ENCODE measurements at places on chromosomes 13 and 19.

- no peak for DNase-seq
Observed at GRCh38 chr19:2500841-2501261, 24.9 kb downstream of the GADD45B start.

DNA sequence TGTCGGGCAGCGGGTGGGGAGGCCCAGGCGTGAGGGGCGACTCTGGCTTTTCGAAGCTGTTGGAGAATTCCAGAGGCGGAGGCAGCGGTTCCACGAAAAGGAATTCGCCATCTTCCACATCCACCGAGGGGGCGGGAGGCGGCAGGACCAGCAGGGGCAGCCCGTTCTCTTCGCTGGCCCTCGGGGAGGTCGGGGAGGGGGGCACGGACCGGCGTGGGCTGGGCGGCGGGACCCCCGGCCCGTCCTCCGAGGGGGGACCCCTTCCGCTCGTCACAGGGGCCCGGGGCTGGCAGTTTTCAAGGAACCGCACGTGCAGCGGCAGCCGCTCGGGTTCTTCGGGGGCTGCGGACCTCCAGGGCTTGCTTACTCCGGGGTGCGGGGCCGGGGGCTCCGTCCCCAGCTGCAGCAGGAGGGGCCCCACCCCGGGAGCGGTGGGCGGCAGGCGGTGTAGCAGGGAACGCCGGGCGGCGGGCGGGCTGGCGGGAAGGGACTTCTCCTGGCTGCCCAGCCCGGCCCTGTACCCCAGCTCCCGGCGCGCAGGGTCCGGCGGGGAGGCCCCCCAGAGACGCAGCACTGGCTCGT lies 18.0 kb downstream of the C19orf81 start:
- DNase-seq = no peak

- no peak for DNase-seq
Observed at GRCh38 chr19:39196860-39197562, at the start of gene NCCRP1. NCCRP1 (plus strand) TSS chr19:39196964; CDS start chr19:39196983, 19 bp downstream.

GRCh38 chr13:94703271-94703670 lies 9.1 kb downstream of the SOX21 start:
- no peak for DNase-seq

GRCh38 chr19:11125994-11126685 lies 29.4 kb downstream of the SPC24 start:
- DNase-seq = peak; percentile 72

DNA sequence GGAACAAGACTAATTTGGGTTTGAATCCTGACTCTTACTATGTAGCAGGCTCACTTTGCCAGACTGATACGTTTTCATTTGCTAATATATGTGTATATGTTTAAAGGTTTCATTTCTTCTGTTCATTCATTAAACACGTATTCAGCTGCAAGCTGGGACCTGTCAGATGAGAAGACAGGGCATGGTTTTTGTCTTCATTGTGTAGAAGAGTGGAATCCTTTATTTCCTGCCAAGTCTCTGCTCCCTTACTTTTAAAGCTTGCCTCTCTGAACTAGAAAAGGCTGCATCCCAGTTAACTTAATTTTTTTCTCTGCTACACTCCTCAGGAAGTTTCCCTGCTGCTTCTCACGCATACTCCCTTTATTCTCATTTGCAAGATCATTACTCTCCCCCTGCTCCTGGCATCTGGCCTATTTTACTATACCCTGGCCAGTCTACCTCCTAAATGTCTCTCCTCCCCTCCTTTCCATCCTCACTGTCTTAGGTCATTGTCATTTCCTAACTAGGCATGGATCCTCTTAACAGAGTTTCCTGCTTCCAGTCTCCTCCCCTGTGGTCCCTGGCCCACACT lies 141.0 kb upstream of the TMTC4 start:
- no peak for DNase-seq

DNA sequence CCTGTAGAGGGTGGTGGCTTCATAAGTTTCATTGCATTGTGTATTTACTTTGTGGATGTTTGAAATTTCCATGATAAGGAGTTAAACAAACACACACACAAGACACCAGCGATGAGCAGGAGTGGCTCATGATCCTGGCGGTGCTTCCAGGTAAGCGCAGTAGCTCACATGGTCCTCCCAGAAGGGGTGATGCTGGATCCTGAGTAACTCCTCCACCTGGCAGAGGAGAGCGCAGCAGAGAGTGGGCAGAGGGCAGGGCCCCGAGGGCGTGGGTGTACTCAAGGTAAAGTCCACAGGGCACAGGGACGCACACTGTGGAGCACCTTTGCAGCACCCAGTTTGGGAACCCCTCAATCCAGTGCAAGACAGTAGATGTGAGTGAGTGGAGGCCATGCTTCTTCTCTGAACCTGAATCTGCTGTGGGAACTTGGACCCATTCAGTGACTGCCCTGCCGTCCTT lies 54.0 kb downstream of the RFX2 start:
- DNase-seq = no peak

GRCh38 chr13:109963960-109964563 lies 177.7 kb upstream of the IRS2 start:
- DNase-seq = no peak

GRCh38 chr13:59250336-59251189 lies 913.2 kb downstream of the DIAPH3 start:
- no peak for DNase-seq

GRCh38 chr19:45001087-45001739 lies at the start of gene RELB:
RELB (plus strand) TSS chr19:45001464; CDS start chr19:45001580, 116 bp downstream.
- DNase-seq = peak; percentile 95

DNA sequence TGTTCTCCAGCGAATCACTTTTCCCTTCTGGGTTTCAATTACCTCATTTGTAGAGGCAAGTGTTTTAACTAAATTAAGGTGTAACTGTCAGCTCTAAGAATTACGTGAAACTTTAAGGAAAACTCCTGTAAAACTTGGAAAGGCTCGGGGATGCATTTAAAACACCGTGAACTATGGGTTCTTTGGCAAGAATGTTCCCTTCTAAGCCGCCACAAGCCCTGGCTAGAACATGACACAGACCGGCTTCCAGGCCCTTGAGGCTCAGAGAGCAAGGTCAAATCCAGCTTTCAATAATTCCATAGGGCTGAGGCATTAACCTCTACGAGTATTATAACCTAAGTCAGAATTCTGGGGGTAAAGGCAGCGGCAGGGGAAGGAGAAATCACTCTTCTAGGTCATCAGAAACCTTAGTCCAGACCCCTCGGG lies 685 bp downstream of the VWA8 start:
- DNase-seq = no peak

DNA sequence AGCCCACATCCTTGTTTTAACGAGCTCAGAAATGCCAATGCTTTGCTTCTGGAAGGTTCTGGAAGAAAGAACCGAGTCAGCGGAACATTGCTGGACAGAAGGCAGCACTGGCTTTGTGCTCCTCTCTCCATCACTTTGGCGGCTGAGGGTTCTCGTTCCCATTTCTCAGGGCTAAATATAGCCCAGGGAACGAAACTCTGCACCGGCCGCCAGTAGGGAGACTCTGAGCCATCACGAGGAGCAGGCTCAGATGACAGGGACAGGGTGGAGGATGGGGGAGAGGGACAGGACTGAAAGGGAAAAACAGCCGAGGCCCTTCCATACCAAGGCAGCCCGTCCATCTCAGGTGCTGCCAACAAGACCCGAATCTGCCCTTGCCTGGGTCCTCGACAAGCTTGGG lies 166.4 kb downstream of the CACNA1A start:
- DNase-seq = no peak

DNA sequence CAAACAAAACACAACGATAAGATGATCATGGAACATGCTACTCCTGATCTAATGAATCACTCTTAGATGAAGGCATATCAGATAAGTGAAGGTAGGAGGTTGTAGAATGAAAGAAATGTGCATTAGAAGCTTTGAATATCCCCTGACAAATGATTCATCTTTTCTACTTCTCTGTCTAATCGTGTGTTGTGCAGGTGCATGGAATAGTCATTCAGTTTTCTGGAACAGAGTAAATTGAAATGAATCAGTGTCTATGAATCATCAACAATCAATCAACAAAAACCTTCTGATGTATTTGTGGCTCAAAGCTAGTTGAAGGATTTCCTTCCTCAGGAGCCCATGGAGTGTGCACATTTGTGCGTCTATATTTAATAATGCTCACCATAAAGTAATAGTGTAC lies 1290.4 kb upstream of the PCDH20 start:
- no peak for DNase-seq

- no peak for DNase-seq
Observed at GRCh38 chr19:15099017-15099582, 8.1 kb upstream of the SYDE1 start.

- peak; percentile 35 for DNase-seq
Observed at GRCh38 chr19:15154002-15154612, 46.7 kb downstream of the NOTCH3 start.

DNA sequence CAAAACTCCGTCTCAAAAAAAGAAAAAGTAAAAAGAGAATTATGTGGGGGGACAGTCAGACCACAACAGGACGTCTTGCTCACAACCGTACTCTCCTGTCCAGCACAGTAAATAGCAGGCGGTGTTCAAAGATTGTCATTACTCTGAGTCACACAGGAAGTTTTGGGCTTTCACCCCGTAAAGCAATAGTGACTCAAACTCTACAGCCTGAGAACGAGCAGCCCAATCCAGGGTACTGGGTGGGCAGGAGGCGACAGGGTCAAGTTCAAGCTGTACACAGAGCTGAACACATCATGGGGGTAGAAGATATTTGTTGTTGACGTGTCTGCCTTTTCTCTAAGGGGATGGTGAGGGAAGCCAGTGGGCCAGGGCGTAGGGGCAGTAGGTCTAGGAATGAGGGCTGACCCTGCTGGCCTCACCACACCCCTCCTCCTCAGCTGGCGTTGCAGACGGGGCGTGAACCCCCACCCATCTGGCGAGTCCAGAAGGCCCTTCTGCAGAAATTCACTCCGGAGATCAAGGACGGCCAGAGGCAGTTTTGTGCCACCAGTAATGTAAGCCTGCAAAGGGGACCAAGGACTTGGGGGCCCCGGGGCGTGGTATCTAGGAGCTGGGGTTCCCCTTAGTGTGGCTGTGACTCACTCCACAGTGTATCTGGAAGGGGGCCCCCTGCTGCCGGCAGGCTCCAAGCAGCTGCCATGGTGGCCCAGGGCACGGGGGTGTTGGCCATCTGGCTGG lies 23.3 kb downstream of the PRR12 start:
- peak; percentile 56 for DNase-seq

Data from activated CD4-positive, alpha-beta T cell treated with anti-CD3 and anti-CD28 coated beads, Interleukin-2, Interleukin-4, amounts not matched to agents 100 ng/mL and 50 ng/mL, durations not matched to agents 16 hours and 8 hours (primary cell).